ENCODE measurements at places on chromosomes 5 and 9.

- DNase-seq, result no peak
Observed at GRCh38 chr5:143040622-143041021, 270.4 kb downstream of the ARHGAP26 start.

- no peak for DNase-seq
Observed at GRCh38 chr5:143499480-143500114, 96.1 kb upstream of the NR3C1 start.

GRCh38 chr9:121322737-121323448 is 47.2 kb downstream of the STOM start:
- DNase-seq, result no peak

- no peak for DNase-seq
Observed at GRCh38 chr9:93324191-93324834, 127.2 kb upstream of the FAM120A start.

DNA sequence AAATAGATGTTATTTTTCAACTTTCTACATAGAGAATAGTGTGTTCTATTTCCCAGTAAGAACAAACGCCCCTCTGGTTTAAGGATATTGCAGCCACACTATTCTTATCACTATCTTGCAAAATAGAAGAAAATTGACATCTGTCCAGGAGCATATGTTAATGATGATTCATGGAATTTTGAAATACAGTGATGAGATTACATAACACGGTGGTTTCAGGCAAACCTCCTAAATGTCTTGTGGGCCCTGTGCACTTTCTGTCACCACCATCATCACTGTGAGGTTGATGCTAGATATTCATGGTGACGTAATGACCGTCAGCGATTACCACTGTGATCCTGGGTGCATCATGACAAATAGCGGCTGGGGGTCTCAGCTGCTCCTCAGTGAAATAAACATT is 48.1 kb downstream of the CFAP90 start:
- DNase-seq, result no peak

DNA sequence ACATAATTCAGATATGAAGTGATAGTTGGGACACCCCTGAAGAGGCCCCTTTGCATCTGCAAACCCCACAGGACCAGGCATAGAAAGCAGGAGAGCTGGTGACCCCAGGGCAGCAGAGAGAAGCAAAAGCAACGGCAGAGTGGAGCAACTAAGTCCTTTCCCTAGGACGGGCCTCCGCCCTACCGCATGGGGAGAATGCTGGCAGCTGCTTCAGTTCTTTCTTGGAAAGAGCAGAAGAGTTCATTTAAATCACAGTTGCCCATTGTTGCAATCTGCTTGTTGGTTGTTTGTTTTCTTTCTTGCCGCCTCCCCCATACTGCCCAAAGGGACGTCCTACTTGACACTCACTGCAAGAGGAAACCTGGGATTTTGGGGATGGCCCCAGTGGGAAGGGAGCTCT is 126.2 kb downstream of the ADAMTS16 start:
- no peak for DNase-seq

DNA sequence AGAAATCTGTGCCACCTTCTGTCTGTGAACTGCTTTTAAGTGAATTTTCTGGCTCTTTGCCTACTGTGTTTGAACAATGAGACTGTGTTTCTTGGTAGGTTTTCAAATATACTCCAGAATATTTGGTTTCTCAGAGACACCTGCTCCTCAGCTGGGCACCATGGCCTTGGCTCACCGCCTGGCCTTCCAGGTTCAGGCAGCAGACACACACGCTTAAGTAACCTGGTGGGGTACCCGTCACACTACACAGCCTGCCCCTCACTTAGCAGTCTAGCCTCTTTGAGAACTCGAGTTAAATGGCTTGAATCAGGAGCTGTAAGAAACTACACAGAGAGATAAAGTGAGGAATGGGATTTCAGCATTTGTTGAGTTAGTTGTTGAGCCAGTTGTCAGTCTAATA is 530.5 kb downstream of the MTRR start:
- DNase-seq, result no peak

- no peak for DNase-seq
Observed at GRCh38 chr5:124317451-124317850, 429.0 kb downstream of the ZNF608 start.

DNA sequence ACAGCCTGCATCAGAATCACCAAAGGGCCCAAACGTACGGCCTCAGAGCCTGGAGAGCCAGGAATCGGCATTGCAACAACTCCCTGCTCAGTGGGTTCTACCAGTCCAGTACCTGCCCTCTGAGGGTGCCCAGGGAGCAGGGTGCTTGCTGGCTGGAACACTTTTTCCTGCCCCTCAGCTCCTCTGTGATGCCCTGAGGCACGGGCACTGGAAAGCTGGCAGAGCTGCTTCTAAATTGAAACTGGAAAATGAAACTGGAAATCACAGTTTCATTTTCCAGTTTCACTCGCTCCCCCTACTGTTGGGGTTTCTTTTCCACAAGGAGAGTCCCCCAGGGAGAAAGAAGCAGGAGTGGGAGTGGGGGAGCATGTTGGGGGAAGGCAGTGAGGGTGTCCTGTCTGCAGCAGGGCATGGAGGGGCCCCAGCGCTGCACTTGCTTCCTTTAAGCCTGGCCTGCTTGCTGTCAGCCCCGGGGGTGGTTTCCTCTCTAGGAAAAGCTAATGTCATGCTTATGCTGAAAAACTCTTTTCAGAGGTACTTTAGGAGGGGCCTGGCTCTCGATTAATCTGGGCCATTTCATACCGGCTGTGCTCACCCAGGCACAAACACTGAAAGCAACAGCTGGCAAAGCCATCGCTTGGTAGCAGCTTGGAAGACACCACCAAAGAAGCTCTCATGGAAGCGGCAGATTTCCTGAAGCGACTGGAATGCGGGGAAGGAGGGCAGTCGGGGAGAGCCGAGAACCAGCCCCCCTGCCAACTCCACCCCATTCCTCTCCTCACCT is 26.2 kb downstream of the IRF1 start:
- DNase-seq, result peak; percentile 41

DNA sequence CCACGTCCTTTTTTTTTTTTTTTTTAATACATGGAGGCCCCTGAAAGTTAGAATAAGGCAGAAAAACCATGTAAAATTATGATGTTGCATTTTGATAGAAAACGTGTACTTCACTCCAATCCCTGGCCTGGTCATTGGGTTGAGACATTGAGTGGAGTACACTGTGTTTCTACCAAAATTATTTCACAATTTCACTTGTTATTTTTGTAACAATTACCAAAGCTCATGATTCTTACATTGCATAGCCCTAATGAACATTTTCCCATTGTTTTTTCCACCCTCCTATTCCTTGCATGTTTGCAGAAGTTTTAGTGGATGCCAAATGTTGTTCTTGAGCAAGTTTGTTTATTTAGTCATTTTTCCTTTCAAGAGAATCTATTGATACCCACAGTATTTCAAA is 21.9 kb downstream of the MAMDC2 start:
- no peak for DNase-seq

GRCh38 chr5:38715696-38716095 is 130.1 kb upstream of the OSMR start:
- no peak for DNase-seq

DNA sequence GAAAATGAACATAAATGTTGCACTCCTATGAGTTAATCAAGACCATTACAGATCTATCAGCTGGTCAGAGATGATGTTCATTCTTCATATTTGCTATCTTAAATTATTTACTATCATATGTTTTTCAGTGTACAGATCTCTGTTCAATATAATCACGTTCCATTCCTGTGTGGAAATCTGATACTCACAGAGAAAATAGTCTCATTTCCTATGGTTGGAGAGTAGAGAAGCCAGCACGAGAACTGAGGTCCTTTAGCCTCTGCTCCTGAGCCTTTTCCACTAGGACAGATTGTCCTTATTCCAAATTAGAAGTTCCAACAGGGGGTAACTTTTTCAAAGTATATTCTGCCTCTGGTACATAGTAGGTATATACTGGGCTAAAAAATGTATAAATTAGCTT is 29.2 kb downstream of the UGCG start:
- no peak for DNase-seq

DNA sequence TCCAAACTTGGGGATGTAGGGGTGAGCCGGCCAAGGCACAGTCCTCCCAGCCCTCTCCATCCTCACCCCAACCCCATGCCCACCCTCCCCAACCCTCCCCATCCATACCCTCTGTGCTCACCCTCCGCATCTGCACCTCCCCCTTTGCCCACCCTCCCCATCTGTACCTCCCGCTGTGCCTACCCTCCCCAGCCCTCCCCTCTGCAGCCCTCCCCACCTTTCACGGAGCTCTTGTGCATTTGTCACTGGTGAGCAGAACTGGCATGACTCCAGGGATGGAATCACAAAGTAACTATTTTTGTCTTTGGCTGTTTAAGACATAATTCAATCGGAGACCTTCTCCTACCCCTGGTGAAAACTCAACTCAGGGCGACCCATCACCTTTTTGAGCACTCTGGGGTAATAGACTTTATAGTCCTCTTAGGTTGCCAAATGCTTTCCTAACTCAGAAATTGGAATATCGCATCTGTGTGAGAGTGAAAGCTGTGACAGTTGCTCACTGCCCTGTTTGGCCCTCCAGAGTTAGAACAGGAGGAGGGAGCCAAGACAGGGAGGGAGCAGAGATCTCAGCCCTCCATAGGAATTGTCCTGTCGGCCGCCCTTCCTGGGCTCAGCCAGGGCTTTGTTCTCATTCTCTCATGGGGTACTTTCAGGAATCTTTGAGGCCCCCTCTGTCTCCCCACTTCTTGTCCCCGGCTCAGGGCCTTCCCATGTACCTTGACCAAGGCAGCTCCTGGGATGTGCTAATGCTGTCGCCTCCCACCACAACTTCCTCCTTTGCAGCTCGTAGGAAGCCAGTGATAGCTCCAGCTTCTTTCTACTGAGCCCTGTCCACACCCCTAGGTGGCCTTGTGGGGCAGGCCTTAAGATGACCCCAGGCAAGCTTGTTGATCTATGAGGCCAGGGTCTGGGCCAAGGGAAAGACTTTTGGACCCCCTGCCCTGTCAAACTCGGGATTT is 36.2 kb downstream of the OTULIN start:
- DNase-seq, result no peak

GRCh38 chr9:100474924-100475276 is 2.0 kb downstream of the TMEFF1 start:
- no peak for DNase-seq

GRCh38 chr9:73871636-73872035 is 625.5 kb upstream of the RORB start:
- no peak for DNase-seq

DNA sequence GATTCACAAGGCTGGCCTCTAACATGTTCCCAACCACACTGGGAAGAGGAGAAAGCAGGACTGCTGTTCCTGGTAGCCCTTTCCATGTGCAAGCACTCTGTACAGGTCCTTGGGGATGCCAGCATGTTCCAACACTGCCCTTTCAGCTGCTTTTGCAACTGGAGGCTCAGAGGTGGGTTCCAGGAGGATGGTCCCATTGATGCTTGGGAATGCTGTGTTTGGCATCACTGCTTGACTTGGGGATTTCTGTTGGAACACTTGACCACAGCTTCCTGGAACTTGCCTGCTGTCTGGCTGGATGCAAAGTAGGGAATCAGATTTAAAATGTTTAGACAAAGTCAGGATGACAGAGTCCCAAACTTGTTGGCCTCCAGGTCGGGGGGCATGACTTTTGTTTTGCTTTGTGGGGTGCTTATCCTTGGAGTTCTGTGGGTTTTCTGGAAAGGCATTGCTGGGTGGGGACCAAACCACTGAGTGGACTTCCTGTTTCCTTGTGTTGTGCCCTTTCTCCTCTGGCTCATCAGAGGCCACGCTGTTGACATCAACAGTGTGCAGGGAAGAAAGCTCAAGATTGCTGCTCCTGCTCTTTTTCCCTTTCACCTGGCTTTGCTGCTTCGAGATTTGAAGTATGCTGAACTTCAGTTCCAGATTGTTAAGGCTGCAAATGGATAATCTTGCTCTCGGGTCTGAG is 148.5 kb upstream of the RPS23 start:
- DNase-seq, result no peak

DNA sequence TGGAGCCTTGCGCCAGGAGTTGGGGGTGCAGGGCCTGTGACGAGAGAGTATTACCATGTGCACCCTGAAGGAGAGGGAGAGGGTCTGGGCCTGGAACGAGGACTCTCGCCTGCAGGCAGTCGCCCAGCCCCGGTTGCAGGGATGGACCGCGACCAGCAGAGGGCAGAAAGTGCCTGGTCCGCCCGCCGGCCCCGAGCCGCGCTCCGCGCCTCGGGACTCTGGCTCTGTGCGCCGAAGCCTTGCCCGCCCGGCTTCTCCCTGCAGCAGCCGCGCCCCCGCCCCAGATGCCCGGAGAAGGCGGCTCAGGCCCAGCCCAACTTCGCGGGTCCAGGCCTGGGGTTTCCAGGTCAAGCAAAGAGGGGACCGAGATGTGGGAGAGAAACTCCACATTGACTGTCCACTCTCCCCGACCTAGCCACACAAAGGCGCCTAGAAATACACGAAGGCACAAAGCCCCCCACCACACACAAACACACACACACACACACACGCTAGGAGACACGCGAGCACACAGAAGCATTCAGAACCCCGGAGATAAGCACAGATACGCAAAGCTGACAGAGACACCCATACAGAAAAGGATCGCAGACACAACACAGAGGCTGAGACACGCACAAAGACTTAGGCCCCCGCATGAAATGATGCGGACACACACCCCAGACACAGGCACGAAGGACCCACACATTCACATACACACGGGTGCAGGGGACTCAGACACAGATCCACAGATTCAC is 2.0 kb upstream of the LMX1B start:
- peak; percentile 85 for DNase-seq

DNA sequence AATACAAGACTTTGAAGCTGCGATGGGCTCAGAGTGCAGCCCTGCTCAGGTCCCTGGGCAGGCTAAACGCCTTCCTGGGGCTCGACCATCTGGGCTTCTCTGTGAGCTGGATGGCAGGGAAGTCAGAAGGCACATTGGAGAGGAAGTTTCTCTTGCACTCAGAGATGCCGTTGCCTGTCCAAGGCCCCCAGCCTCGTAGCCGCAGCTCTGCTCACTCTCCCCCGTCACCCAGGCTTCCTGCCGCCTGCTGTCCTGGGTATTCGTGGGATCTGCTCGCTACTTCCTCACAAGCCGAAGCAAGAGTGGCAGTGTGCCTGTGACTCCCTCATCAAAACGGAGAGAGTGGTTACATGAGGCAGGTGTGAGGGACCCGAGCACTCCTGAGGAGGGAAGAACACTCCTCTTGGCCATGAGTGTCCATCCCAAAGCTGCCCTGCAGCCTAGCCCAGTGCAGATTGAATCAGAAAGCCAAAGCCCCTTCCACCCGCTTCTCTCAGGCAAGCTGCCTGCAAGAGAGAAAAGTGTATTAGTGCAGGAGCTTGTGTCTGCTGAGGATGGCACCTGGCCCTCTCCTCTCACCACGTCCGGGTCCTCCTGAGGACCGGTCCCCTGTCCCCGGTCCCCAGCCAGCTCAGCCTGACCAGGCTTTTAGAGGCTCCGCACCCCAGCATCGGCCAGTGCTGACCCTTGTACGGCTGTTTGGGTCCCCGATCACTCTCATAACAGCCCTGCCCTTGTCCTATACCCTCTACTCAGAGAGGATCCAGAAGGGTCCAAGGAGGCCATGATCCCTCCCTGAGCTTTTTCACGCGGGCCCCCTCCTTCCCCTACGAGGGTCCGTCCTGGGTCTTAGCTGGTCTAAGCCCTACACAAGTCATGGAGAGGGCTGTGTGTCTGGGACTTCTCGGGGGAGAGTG is 7.3 kb downstream of the FCN2 start:
- DNase-seq, result no peak

- DNase-seq, result peak; percentile 62
Observed at GRCh38 chr5:142151436-142152383, 43.1 kb downstream of the NDFIP1 start.

GRCh38 chr5:124371111-124371706 is 375.2 kb downstream of the ZNF608 start:
- DNase-seq, result no peak

Measured in activated CD4-positive, alpha-beta T cell treated with anti-CD3 and anti-CD28 coated beads, Interleukin-2, amount 50 U/mL, for 48 hours (primary cell).